ENCODE measurements at places on chromosomes 1 and 21.
A peak's percentile ranks its signal among the peaks of the same experiment; 100 is the strongest.

- DNase-seq = no peak
Observed at GRCh38 chr1:228793032-228793431, 57.8 kb downstream of the RHOU start.

GRCh38 chr1:200359610-200360163 lies 50.1 kb downstream of the ZNF281 start:
- no peak for DNase-seq

GRCh38 chr1:228402641-228403025 lies 4.0 kb downstream of the TRIM11 start:
- no peak for DNase-seq

DNA sequence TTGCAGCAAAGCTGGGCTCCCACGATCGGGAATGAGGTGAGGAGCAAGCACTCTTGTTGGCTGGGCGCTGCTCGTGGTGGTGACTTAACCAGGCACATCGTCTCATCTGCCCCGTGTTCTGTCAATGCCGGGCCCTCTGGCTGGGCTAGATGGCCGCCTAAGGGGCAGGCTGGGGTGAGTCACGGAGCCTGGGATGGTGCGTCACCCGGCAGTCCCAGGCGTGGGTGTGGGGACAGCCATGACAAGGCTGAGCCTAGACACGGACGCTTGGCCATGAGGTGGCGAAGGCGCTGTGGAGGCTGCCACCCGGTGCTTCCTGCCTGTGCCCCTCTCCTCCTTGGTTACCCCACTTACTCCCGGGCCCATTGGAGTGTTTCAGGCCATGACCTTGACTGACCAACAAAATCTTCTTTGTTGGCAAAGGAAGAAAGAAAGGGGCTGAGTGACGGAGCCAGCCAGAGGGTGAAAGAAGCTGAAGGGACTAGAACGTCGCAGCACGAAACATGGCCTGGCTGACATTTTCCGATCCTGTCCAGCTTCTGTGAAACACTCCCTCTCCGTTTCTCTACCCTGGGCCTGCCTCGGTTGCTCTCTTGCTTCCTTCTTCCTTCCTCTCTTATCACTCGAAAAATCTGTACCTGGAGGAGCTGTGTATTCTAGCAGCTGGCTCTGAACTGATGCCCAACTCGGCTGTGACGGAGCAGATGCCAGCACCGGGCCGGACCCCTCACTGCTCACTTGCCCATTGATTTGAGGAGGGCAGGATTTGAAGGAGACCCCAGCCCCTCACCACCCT lies 596 bp downstream of the CD247 start:
- DNase-seq = no peak

DNA sequence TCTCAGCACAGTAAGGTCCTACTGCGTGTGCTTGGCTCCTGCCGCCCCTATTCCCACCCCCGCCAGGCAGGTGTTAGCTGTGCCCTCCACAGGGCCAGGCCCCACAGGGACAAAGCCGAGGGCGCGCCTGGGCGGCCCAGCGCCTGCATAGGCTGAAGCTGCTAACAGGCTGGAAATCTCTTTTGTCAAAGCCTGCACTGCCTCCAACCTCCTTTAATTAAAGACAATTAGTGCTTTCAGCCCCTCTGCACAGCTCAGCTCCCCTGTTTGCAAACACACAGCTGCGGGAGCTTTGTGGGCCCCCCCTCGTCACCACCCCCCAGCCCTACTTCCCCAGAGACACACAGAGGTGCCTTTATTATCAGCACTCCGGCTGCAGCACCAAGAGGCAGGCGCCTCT lies 95.9 kb downstream of the EPHB2 start:
- DNase-seq = no peak

- DNase-seq = no peak
Observed at GRCh38 chr21:33046455-33046854, 20.7 kb downstream of the OLIG2 start.

DNA sequence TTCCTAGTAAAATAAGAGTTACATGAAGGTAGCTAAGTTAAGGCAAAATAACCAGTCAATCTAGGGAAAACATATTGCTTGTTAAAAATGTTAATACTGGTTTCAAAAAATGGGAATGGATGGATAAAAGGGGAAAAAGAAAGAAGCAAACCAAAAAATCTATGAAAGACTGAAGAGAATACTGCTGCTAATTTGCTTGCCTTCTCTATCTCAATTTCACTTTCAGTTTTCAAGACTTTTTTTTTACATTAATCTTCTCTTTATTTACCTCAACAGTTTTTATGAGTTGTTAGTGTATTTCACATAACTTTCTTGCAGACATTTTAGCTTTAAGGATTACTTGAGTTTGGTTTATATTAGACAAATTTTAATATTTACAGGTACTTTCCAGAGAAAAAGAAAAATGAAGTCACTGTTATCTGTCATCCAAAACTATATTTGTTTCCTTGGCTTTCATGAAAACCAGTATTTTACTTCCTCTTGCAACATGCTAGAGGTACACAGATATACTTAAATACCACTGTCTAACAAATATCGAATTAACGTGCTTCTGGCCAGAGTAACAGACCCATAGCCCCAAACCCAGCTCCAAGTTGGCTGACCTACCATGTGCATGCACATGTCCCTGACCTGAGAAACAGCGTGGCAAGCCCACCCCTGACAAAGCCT lies 70.7 kb downstream of the COL24A1 start:
- DNase-seq = no peak

DNA sequence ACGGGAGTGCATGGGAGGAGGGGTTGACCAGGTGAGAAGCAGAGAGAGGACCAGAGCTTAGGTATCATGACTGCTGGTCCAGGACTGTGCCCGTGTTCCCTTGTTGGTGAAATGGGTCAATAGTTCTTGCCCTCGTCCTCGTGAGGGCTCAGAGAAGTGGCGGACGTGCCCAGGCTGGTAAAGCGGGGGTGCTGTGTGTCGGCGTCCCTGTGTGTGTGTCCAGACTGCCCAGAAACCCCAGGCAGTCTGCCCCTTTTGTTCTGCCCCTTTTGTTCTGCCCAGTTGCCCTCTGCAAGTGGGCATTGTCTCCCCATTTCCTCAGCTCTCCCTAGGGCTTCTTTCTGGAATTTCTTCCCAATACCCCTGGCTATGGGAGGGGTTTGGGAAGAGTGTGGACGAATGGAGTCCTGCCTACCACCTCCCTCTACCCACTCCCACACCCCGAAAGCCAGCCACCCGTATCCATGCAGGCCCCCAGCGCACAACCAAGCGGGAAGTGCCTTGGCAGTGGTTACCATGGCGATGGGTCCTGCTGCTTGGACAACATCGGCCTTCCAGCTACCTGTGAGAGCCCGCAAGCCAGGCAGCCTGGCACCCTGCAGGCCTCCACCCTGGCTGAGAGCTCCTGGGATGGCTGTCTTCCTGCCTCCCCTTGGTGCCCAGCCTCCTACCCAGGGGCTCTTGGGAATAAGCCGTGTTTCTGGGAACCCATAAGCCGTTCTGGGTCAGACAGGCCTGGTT lies 34.7 kb downstream of the ACOT11 start:
- no peak for DNase-seq

DNA sequence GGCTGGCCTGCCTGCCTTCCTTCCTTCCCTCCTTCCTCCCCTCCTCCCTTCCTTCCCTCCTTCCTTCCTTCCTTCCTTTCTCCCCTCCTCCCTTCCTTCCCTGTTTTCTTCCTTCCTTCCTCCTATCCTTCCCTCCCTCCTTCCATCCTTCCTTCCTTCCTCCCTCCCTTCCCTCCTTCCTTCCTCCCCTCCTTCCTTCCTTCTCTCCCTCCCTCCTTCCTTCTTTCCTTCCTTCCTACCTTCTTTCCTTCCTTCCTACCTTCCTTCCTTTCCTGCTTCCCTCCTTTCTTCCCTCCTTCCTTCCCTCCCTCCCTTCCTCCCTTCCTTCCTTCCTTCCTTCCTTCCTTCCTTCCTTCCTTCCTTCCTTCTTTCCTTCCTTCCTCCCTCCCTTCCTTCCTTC lies 70.1 kb upstream of the PTGFR start:
- no peak for DNase-seq

- peak; percentile 35 for DNase-seq
Observed at GRCh38 chr1:149917571-149918144, at the start of gene SV2A. Gene SV2A, minus strand, starts transcription at chr1:149917844. Its CDS starts 4,004 bp downstream, at chr1:149913840.

- no peak for DNase-seq
Observed at GRCh38 chr1:20207546-20207945, 21.2 kb upstream of the PLA2G2C start.

GRCh38 chr21:46299167-46299566 lies 13.0 kb downstream of the YBEY start:
- no peak for DNase-seq

DNA sequence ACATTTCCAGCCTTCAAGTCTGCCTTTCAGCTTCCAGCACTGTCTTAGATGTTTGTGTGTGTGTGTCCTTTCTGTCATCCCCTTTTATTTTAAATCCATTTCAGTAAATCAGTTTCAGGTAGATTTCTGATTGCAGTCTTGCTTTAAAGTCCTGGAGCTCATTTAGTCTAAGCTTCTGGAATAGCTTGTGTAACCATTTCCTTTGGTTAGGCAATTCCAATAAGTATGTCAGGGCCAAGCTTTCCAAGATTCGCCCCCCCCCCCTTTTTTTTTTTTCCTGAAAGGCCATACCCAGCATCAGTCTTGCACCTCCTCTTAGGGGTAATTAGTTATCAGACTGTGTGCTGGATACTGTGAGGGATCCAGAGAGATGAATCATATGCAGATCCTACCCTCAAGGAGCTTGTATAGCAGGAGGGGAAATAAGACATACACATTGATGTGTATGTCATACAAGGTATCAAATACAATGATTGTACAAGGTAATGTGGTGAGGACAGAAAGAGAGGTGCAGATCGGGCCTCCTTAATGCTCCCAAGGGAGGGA lies 41.3 kb downstream of the NFYC start:
- DNase-seq = no peak

DNA sequence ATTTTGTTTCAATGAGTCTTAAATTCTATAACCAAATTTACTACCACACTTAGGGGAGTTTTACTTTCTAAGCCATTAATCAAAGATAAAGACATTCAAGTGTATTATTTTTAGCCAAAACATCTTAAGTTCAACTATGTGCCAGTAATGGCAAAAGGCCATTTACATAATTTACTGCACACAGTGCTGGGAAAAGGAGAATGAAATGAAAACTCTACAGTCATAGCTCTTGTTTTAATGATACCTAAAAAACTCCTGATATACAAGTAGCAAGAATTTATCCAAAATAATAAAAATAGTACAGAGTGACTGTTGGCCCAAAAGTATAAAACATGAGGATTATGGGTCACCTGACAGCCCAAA lies 42.4 kb upstream of the C1orf198 start:
- DNase-seq = no peak

DNA sequence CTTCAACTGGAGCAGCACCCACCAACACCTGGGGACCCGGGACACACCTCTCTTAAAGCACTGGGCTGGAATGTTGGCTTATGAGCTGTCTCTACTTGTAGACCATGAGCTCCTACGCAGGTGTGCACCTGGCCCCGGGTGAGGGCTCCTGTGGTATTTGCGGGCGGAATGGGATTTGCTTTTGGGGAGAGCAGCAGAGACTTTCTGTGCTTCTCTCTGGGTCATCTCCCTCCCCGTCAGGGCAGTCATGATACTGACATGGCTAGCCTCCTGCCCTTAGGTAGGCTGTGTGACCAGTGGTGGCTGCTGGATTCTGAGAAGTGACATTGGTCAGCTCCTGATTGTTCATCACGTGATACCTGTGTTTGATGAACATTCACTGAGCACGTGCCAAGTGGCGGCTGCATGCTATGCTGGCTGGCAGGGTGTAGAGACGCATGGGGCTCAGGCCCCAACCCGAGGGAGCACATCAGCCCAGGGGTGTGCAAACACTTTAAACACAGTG lies 9.0 kb upstream of the ZBTB21 start:
- DNase-seq = no peak

- no peak for DNase-seq
Observed at GRCh38 chr1:111961016-111961415, 28.5 kb downstream of the KCND3 start.

- DNase-seq = no peak
Observed at GRCh38 chr1:46645815-46646214, 22.3 kb downstream of the ATPAF1 start.

DNA sequence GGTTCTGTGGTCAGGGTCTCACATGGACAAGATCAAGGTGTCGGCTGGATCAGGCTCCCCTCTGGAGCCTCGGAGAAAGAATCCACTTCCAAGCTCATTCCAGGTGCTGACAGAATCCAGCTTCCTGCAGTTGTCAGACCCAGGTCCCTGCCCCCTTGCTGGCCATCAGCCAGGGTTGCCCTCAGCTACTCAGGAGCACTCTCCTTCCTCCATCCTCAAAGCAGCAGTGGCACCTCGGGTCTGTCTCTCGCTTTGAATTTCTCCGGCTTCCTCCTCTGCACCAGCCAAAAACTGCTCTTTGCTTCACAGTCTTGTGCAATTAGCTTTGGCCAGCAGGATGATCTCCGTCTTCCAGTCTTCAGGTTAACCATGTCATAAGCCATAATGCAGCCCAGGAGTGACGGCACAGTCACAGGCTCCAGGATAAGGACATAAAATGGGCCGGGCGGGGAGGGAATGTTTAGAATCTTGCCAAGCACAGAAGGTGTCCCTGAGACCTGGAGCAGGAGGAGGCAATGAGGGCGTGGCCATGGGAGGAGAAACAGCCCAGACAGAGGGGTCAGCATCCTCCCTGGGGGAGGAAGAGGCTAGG lies 79.4 kb upstream of the SLC25A33 start:
- DNase-seq = no peak

DNA sequence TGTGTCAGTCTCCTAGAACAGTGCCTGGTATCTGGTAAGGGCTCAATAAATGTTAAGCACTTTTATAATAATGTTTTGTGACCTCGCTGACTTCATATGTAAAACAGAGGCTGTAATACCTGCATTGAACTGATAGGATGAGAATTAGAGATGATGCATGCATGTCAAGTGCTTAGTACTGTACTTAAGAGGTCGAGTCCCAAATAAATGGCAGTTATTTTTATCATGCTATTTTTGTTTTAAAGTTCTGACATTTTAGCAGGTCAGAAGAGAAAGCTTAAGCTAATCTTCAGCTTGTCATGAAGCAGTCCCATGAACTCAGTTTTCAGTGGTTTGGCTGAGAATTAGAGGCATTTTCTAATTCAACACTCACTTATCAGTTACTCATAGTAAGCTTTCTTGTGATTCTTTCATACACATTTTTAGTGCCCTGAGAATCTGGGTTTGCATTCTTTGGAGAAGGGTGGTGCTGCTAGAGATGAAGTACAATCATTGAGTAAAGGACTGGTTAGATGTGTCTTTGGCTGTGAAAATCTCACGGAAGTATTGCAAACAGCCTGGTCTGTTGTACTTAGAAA lies 75.7 kb upstream of the RAVER2 start:
- DNase-seq = no peak

- no peak for DNase-seq
Observed at GRCh38 chr21:46127239-46128105, 27.9 kb downstream of the FTCD start.

DNA sequence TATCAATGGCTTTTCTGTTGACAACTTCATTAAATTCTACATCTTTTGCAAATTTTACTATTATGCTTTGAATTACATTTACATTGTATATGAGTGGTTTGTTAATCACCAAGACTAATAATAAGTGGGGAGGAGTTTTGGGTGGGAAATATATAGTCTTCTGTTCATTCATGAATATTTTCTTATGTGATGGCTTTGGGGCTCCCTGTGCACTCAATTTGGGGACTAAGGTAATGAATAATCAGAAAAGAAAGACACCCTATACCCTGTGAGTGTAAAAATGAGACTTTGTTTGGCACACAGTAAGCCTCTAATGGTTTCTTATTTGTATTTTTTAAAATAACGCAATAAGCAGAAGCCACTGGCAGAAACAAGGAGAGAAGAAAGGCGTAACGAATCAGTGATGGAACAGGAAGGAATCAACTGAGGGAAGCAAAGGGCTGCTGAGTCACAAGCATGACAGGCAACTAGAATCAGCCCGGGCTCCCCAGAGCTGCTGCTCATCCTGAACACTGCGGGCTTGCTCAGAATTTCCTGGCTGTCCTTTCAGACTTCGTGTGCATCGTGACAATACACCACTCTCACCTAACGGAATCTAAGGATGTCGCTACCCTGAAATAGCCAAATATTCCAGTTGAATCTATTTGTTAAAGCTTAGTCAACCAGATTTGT lies 20.8 kb upstream of the RGS2 start:
- no peak for DNase-seq

Measured in NCI-H1930 (cell line).